Activated CD4-positive, alpha-beta T cell treated with anti-CD3 and anti-CD28 coated beads for 1 hour (primary cell): ENCODE measurements at places on chromosomes 4 and X.

- DNase-seq, result no peak
Measured at GRCh38 chr4:153447175-153447905, 18.8 kb upstream of the TMEM131L start.

DNA sequence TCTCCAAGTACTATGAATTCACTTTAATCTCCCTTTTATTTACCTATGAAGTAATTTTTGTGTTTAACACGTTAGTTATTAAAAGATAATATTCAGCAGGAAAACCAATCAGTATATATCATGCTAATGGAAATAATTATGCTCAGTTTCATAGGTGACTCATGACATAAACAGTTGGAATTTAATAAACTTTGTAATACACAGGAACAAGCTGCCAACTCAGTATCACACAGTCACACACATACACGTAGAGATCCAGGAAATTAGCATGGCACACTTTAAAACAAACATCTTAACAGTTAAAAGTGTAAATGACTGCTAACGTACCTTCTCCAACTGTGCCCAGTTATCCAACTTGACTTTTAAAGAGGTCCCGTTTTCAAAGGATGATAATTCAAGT lies 2.3 kb downstream of the SPATA4 start:
- no peak for DNase-seq

DNA sequence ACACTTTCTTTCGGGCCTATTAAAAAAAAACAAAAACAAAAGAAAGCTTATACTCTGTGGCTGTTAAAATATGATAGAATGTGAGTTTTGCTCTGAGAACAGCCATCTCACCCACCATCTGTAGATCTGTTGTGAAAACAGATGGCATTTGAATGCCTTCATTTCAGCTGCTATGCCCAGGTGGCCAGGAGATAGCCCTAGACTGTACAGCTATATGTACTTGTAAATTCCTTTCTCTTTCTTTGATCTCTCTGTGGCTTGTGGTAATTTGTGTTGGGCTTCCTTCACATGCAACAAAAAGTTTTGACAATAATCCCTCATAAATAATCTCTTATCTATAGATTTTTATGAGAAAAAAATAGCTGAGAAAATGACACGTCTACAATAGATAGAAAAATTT lies 38.1 kb downstream of the PNPLA4 start:
- DNase-seq, result no peak

DNA sequence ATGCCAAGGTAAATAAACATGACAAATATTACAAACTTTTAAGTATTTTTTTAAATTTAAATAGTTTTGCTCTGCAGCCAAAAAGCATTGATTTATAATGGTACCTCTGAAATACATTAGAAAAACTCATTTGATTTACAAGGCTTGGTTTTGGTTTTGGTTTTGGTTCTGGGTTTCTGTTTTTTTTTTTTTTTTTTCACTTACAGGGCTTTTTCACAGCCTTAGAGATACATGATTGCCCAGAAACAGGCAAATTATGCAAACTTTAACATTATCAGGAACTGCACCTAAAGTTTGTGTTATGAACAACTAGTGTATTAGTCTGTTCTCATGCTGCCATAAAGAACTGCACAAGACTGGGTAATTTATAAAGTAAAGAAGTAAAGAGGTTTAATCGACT lies 196.4 kb upstream of the DDX53 start:
- no peak for DNase-seq

- no peak for DNase-seq
Measured at GRCh38 chrX:113370006-113370405, 529.4 kb upstream of the AMOT start.

- no peak for DNase-seq
Measured at GRCh38 chr4:124590480-124590879, 122.1 kb downstream of the ANKRD50 start.

- no peak for DNase-seq
Measured at GRCh38 chrX:15939737-15940136, 85.1 kb upstream of the AP1S2 start.

DNA sequence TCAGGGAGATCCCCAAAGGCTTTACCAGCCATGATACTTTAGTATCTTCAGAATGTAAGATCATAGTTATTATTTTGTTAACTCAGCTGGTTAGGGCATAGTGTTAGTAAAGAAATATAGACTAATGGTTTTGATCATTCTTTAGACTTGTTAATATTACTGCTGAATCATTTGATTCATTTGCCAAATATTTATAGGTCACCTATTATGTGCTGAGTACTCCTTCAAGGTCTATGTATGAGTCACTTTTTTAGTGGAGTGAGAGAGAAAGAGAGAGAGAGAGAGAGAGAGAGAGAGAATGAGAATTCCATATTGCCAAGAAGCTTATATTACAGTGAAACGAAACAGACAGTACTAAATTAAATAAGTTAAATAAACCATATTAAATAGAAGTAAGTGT lies 110.3 kb downstream of the UBE2NL start:
- no peak for DNase-seq

- DNase-seq, result no peak
Measured at GRCh38 chr4:52873191-52873590, 11.1 kb downstream of the RASL11B start.

DNA sequence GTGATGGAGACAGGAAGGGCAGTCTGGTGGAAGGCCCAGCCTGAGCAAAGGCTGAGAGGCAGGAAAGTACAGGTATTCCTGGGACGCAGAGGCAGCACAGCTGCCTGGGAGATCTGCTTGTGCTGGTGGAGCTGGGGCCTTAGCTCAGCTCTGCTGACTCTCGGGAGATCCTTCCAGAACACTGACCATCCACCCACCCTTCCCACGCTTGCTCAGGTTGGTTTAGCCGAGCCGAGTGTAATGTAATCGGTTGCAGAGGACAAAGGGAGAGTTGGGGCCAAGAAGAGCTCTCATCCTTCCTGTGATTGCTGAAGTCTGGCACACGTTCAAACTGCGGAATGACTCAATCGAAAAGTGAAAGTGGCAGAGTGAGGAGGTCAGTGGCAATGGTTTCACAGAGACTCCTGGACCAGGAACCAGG lies 43.1 kb upstream of the GPR78 start:
- no peak for DNase-seq
